Stimulated activated CD4-positive, alpha-beta T cell treated with anti-CD3 and anti-CD28 coated beads, Interleukin-15, amount 100 ng/mL, for 1 hour (primary cell): ENCODE measurements at places on chromosomes 4 and X.

- DNase-seq, result no peak
These were observed 7.5 kb upstream of the CXCL6 start for GRCh38 chr4:73828956-73829355.

- DNase-seq, result no peak
These were observed 254.4 kb upstream of the CXXC4 start for GRCh38 chr4:104749062-104749461.

DNA sequence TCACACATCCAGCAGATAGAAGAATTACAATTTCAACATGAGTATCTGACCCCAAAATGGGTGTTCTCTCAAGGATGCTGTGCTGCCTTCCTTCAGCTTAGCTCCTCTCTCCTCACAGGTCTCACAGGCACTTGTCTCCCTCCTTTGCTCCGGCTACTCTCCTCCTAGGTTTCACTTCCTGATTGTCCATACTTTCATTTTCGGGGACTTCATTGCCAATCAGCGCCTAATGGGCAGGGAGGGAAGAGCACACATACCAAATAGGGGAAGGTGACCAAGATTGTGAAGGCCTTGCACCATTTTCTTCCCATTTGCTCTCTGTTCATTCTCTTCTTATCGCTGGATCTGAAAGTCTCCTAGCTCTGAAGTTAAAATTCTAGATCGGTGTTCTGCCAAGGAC is 125.4 kb upstream of the EOLA2 start:
- DNase-seq, result no peak

- no peak for DNase-seq
These were observed 187.1 kb downstream of the BCOR start for GRCh38 chrX:39910651-39911050.

DNA sequence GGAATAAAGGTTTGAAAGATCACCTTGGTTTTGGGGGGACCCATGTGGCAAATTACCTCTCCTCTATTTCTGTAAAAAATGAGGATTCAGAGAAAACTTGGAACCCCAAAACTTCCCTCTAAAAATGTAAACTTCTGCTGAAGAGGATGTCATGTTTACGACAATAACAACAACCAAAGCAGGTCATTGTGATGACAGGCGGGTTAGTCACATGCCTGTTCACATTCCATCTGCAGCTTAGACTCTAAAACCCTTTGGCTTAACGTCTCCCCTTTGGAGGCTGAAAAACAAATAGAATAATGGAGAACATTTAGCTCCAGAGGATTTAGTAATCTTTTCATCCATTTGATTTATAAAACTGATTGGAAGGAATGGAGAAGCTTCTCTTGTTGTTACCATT is 75.0 kb upstream of the FAM9C start:
- DNase-seq, result no peak

DNA sequence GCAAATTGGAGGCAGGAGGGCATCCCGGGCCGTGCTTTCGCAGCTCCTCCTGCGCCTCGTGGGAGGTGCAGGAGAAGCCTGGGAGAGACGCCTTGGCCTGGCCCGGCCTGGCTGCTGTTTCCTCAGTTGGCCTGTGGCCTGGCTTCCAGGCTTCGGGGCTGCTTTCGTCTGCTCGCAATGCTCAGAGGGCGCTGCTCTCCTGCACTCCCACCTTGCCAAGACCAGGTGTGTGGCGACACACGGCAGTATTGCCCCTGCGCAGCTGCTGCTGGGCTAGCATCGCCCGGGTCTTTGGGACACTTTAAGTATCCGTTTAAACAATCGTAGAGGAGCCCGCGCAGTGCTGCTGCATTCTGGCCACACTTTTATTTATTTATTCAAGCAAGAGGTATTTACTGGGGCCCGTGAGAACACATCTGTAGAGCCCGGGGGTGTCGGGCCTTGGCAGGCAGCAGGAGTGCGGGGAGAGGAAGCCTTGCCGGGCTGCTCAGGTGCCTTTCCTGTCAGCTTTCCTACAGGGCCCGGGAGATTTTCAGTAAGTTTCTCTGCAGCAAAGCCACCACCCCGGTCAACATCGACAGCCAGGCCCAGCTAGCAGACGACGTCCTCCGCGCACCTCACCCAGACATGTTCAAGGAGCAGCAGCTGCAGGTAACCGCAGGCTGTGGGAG is 26.2 kb upstream of the HGFAC start:
- DNase-seq, result no peak

DNA sequence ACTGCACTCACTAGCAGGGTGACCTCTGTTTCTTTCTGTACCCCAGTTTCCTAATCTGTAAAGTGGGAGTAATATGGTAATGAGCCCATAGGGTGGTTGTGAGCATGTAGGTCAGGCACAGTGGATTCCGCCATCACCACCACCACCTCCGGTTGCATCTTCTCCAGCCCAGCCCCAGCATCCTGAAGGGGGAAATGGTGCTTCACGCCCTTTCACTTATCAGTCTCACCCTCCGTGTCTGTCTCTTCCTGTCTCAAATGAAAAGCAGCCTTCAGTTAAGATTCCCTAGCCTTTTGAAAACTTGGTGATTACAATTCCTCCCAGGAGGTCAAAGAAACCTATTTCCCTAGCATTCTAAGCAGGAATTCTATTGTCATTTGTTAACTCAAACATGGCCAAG is 16.9 kb upstream of the XPNPEP2 start:
- DNase-seq, result no peak

GRCh38 chr4:187715466-187715865 is 280.1 kb upstream of the ZFP42 start:
- no peak for DNase-seq
